ENCODE measurements at places on chromosomes 3 and 15.

DNA sequence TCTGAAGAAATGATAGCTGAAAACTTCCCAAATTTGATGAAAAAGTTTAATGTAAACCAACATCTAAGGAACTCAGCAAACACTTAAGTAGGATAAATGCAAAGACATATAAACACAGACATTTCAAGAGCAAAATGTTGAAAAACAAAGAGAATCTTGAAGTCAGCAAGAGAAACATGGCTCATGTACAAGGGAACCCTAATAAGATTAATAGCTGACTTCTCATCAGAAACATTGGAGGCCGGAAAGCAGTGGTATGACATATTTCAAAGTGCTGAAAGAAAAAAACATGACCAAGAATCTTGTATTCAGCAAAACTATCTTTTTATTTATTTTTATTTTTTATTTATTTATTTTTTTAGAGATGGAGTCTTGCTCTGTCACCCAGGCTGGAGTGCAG is 10.6 kb upstream of the PRKCI start:
- ATAC-seq: no peak

- no peak for ATAC-seq
Measured at GRCh38 chr3:55611121-55611520, 124.0 kb upstream of the WNT5A start.

GRCh38 chr3:48422681-48423080 is 7.2 kb downstream of the PLXNB1 start:
- no peak for ATAC-seq

- no peak for ATAC-seq
Measured at GRCh38 chr3:42028474-42028873, 62.7 kb upstream of the TRAK1 start.

DNA sequence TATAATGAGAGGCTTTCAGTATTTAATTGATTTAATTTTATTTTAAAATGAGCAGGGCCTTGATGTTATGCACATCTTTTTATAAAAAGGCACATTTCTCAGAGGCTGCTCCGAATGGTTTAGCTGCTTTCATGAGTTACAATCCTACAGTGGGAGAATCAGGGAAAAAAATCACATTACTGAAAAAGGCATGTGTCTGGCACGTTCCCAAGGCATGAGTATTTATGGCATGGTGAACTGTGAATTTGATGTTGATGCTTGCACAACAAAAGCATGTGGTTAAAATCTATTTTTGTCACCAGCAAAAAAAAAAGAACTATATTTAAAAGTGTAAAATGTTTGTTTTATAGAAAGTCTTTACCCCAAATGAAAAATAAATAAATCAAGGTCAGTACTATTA is 485.2 kb upstream of the ROBO2 start:
- ATAC-seq: no peak

- ATAC-seq: no peak
Measured at GRCh38 chr15:91342097-91342496, 242.0 kb downstream of the SV2B start.

DNA sequence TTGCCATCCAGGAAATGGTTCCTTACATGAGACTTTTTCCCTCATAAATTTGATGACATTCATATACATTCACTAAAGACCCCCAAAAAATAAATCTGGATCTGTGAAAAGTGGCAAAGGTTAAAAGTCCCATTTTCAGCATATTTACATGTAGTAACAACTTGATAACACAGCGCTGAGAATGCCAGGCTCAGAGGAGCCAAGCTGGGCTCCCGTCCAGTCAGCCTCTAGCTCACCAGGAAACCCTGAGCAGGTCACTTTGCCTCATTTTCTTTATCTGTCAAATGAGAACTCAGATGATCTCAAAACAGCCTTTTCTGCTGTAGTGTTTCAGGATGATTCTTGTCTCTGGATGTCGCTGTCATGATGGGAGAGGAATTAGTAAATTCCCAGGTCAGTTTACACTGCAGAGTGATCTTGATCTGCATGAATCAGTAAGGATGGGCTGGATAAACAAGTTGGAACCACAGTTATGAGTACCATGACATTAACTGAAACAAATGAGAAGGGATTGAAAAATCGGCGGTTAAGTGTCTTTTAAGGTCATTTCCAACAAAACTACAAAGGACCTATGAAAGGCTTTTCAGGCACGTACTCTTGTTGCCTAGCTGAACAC is 82.8 kb downstream of the PPARG start:
- no peak for ATAC-seq

GRCh38 chr15:44038755-44039191 is 156.3 kb downstream of the FRMD5 start:
- no peak for ATAC-seq

DNA sequence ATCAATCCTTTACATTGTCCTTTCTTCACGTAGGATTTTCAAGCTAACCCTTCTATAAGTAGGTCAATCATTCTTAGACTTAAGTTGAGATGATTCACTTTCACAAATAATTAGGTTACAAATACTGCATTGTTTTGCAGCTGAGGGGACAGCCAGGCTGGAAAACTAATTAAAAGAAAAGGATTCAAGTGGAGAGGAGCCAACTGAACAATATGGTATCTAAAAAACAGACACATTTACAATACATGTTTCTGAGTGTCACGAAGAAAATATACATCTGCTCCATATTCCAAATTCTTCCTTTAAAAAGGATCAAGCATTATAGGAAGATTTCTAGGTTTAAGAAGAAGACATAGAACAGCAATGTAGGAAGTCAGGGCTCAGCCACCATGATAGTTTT is 70.2 kb downstream of the PEAK1 start:
- no peak for ATAC-seq

- no peak for ATAC-seq
Measured at GRCh38 chr3:149547954-149548668, 73.6 kb downstream of the TM4SF4 start.

DNA sequence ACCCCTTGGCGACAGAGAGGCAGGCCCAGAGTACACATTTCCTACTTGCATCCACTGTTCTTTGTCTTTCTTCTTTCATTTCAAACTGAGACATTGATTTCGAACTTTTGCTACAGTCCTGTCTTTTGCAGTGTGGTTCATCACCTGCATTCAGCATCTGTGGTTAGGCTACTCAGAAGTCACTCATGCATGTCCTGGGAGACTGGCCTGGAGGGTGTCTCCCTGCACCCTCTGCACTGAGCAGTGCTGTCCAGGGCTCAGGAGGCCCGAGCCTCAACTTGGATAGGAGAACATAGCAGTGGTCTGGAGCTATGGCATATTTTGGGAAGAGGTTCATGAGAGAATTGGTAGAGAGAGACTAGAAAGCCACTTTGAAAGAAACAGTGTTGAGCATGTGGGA is 240.2 kb upstream of the TPRG1 start:
- ATAC-seq: no peak

DNA sequence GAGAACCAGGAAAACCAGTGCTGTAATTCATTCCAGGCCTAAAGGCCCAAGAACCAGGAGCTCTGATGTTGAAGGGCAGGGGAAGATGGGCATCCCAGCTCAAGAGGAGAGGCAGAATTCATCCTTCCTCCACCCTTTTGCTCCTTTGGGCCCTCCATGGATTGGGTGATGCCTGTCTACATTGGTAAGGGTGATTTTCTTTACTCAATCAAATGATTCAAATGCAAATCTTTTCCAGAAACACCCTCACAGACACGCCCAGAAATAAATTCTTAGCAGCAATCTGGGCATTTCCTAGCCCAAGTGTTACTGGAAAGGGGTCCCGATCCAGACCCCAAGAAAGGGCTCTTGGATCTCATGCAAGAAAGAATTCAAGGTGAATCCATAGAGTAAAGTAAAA is 17.6 kb upstream of the APOD start:
- ATAC-seq: no peak

DNA sequence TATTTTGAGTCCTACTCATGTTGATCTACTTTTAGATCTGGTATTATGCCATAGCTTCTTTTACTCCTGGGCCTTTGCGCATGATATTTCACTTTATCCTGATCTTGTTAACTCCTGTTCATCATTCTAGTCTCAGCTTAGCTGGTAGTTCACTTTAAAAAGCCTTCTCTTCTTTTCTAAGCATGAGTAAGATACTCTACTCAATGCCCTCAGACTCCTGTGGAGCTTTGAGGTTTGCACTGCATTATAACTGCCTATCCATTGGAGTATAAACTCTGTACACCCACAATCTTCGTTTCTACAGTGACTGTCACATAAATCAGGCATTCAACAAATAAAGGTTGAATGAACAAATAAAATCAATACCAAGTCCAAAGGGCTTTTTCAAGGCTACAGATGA is 357.9 kb upstream of the KCNH8 start:
- no peak for ATAC-seq

- ATAC-seq: no peak
Measured at GRCh38 chr3:188491276-188491687, 337.3 kb downstream of the LPP start.

DNA sequence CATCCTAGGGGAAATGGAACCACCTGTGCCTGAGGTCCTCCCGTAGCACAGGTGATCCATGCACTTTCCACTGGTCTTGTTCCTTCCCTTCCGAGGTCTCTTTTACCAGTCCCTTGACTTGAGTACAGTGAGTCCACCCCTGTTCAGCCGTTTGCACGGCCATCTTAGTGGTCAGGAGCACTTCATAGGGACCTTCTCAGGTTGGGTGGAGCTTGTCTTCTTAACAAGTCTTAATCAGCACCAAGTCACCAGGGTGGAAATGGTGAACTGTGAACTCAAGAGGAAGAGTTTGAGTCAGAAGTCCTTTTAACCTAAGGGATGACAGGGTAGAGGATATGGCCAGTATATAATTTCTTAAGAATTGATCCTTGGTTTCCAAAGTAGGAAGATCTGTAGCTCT is 21.4 kb downstream of the ARL8B start:
- ATAC-seq: no peak

DNA sequence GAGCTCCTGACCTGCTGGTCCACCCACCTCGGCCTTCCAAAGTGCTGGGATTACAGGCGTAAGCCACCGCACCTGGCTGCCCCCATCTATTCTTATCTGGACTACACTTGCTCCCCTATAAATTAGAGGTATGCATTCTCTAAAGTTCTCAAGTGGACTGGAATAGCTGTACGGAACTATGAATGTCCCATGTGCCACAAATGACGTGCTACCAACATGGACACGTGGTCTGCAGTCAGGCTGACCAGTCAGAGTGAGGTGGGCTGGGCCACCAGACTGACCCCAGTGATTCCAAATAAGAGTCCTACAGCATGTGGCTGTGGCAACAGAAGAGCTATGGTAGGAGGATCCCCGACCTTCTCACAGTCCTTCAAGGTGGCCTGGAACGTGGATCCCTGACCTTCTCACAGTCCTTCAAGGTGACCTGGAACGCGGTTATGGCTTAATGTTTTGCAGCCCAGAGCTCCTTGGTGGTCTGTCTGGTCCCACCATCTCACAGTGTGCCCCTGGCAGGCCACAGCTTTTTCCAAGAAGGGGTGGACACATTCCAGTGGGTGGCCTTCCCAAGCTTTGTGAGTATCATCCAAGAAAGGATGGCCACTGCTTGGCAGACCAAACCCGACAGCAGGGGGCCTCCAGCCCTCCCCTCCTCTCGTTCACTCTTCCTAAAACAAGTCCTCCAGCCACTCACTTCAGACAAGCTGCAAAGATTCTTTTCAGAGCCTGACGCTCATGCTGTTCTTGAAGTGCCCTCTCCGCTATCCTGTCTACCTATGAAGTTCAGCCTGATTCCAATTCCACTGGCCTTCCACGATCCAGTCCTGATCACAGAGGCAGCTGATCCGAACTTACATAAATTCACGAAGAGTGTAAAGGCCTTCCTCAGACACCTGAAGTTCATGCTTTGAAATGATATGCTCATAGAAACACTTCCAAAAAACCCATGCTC is 4.4 kb downstream of the ADAMTS17 start:
- no peak for ATAC-seq
